ENCODE measurements at places on chromosomes 4 and X.

GRCh38 chrX:12526306-12526705 is 264.9 kb upstream of the PRPS2 start:
- DNase-seq: no peak

DNA sequence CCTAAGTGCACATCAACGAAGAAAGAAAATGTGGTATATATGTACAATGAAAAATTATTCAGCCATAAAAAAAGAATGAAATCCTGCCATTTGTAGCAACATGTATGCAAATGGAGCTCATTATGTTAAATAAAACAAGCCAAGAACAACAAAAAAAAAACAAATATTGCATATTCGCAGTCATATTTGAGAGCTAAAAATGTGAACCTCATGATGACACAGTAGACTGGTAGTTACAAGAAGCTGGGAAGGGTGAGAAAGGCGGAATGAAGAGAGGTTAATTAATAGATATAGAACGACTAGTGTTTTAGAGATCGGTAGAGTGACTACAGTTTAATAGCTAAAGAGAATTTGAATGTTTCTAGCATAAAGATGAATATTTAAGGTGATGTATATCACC is 89.2 kb downstream of the PDS5A start:
- DNase-seq: no peak

GRCh38 chr4:153880983-153881382 is 92.1 kb upstream of the SFRP2 start:
- DNase-seq: no peak

DNA sequence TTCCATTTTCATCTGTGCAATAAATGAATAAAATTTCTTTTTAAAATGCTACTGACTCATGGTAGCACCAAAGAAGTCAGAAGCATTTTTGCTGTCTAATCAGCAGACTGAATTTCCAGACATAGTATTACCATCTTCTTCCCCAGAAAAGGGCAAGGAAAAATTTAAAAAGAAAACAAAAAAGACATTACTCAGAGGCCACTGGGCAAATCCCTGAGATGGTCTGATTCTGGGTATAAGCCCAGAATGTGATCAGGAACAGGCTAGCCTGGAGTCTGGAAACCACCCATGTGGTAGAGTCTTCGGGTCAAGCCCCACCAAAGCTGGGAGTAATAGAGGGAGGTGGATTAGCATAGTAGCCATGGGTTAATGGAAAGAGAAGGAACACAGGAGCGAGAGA is 342.8 kb downstream of the FBXW7 start:
- no peak for DNase-seq

DNA sequence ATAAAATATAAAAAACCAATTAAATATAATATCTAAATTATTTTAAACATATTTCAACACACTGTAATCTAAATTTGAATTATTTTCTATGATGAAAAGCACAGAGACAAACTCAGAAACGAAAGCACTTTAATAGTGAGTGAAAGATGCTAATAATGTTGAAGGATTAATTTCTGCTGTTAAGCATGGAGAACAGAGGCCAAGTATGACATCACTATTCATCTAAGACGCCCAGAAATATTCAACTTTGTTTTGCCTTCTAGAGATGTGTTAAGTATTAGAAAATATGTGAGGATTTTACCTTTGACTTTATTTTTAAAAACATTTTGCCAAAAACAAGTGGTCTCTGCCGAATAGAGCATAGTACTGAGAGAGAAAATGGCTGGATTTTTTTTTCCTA is 19.3 kb downstream of the ARHGEF6 start:
- no peak for DNase-seq

Data from kidney tubule cell (primary cell).